ENCODE measurements at places on chromosomes 5 and 9. TPM values are rescaled to one million over a fixed set of nuclear protein-coding genes. Genes with fewer than 3 reads are reported as not detected.

The SLC36A2 gene
- not detected for total RNA-seq

The ZDHHC11B gene
- not detected for total RNA-seq

The BRINP1 gene
- under 0.01 TPM for total RNA-seq

The GAPT gene
- total RNA-seq = not detected

The UBE2B gene
- total RNA-seq = 20.3 TPM
